ENCODE measurements at places on chromosomes 13 and 19. TPM values are rescaled to one million over a fixed set of nuclear protein-coding genes. Genes with fewer than 3 reads are reported as not detected.

GRCh38 chr13:26045142-26045541 lies 6.7 kb downstream of the SHISA2 start:
- no peak for DNase-seq

GRCh38 chr13:110812121-110812868 lies 98.8 kb downstream of the ING1 start:
- no peak for DNase-seq

DNA sequence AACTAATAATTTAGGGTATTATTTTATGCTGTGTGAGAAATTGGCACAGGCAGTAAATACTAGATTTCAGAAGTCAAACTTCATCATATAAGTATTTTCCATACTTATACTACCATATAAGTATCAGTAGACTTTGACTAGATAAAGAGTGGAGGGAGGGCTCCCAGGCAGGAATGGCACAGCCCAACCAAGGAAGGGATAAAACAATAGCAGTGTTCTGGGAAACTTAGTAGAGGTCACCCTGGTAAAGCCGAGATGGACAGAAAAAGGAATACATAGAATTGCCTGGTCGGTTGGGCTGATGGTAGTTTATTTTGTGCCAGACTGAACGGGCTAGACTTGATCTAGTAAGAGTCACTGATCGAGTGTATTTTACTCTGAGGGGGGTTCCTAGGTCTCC lies 19.6 kb upstream of the KCTD4 start:
- no peak for DNase-seq

- no peak for DNase-seq
These were observed 23.3 kb downstream of the MIPEP start for GRCh38 chr13:23865906-23866305.

DNA sequence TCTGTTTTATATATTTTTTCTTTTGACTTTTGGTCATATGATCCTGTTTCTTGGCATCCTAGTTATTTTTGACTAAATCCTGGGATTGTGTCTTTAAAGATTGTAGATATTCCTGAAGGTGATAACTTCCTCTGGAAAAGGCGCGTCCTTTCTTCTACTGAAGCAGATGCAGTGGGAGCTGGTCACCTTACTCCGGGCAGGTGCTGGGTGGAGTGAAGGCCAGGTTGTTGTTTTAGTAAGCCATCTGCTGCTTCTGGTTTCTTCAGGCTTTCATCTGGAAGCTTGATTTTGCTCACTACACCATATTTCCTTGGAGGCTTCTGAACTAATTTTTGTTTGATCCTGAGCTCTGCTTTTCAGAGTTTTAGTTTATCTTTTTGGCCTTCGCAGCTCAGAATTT lies 21.5 kb downstream of the URI1 start:
- no peak for DNase-seq

DNA sequence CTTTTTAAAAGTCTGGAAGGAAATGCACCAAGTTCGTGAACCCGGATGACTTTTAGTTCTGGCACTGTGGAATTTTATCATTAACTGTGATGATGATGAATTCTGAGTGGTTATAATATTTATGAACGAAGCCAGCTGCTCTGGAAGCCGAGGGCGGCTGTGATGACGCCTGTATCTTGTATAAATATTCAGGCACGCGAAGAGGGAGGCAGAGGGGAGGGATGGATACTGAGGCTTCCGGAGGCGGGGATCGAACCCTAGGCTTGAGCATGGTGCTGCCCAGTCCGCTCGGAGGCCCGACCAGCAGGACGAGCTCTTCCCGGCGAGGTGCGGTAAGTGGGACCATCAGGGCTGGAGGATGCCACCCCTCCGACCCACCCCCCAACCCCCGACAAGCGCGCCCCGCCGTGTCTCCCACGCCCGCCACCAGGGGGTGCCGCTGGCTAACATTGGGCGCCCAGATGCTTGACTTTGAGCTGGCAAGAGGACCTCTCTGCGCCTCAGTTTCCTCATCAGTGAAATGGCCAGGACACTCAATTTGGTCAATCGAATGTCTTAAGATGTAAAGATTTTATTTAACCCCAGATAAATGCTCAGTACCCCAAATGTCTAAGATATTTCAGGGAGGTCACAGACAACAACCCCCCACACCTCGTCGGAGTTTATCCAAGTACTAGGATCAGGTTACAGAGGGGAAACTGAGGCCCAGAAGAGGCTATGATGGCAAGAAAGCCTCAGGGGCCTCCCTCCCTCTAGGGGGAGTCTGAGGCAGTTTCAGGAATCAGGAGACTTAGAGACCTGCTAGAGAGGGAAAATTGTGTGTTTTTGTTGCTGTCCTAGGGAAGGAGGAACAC lies 4.5 kb upstream of the RAB3A start:
- no peak for DNase-seq

Gene CYP2A7
- not detected for total RNA-seq

Gene FPR3
- total RNA-seq = 16.0 TPM

Gene SELENOV
- total RNA-seq = not detected

All from ascending aorta (tissue), 2 donors.